ENCODE measurements at places on chromosomes 7 and 10.

DNA sequence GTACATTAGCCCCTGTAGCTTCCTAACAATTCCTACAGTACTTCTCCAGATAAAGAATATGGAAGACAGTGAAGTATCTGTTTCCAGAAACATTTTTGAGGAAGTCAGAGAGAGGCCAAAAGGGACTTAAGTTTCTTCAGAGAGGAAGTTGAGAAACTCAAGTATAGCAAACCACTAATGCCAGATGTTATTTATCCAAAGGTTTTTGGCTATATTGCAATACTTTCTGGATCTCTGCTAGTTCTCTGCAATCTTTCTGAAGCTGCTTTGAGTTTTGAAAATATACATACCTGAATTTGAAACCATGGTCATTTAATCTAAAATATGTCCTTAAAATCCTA lies 64.7 kb downstream of the BICC1 start:
- no peak for DNase-seq

- no peak for DNase-seq
Measured at GRCh38 chr7:121519548-121520521, 123.7 kb upstream of the FAM3C start.

- DNase-seq = no peak
Measured at GRCh38 chr7:10222976-10223375, 750.7 kb upstream of the PHF14 start.

- peak; percentile 74 for DNase-seq
Measured at GRCh38 chr7:74174606-74175082, 488 bp downstream of the EIF4H start.

GRCh38 chr10:129524936-129525335 lies 57.9 kb downstream of the MGMT start:
- DNase-seq = no peak

DNA sequence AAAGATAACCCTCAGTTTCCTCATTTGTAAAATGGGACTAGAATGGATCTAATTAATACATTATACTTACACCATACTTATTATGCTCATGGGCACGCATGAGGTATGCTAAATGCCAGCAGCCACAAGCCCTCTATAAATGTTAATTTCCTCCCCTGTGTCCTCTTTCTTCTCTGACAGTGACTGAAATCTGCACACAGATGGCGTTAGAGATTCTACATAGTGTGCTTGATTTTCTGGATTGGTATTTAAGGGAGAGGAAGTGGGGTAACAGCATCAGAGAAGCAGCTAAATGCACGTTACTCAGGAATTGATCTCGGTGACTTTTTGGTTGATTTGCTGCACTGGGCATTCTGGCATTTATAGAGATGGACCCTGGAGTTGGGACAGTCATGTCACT lies 568.5 kb downstream of the CALN1 start:
- DNase-seq = no peak

DNA sequence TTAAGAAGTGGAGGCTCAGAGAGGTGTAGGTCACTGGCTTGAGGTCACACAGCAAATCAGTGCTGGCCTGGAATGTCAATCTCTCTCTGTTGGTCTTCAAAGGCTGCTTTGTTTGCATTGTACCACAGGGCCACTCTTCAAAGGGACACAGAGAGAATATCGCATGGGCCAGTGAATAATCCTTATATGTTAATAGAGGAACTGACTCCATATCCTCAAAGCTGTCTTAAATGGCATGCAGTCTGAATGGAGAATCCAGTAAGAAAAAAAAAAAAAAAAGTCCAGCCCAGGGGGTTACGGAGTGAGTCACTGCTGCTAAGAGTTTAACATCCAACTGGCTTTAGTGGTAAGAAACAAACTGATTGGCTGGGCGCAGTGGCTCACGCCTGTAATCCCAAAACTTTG lies 54.1 kb downstream of the NRAP start:
- no peak for DNase-seq

GRCh38 chr10:124091646-124092249 lies 1.6 kb downstream of the CHST15 start:
- no peak for DNase-seq

GRCh38 chr10:11522821-11523245 lies 88.6 kb downstream of the USP6NL start:
- no peak for DNase-seq

- DNase-seq = no peak
Measured at GRCh38 chr10:24744946-24745345, 21.3 kb upstream of the ARHGAP21 start.

GRCh38 chr7:388961-389701 lies 99.2 kb downstream of the FOXL3 start:
- DNase-seq = peak; percentile 62

DNA sequence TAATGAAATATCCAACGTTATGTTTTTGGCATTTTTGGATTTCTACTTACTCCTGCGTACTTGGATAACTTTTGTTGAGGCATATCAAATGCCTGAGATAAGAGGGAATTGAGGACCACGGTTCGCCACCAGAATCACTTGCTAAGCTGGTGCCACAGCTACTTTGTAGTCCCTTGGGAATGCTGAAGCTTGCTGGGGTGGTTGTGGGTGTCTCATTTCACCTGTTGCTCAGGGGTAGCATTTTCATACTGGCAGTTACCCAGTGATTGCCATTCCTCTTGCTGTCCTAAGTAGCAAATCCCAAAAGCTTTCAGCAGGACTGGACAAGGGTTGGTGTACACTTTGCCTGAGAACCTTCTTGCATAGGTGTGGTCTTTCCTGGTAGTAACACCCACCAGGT lies 75.2 kb downstream of the CREB5 start:
- no peak for DNase-seq

- no peak for DNase-seq
Measured at GRCh38 chr10:32232378-32232777, 114.6 kb downstream of the EPC1 start.

- DNase-seq = no peak
Measured at GRCh38 chr7:117119192-117119924, 166.1 kb downstream of the ST7 start.

GRCh38 chr10:6123532-6123931 lies 34.7 kb downstream of the RBM17 start:
- no peak for DNase-seq

DNA sequence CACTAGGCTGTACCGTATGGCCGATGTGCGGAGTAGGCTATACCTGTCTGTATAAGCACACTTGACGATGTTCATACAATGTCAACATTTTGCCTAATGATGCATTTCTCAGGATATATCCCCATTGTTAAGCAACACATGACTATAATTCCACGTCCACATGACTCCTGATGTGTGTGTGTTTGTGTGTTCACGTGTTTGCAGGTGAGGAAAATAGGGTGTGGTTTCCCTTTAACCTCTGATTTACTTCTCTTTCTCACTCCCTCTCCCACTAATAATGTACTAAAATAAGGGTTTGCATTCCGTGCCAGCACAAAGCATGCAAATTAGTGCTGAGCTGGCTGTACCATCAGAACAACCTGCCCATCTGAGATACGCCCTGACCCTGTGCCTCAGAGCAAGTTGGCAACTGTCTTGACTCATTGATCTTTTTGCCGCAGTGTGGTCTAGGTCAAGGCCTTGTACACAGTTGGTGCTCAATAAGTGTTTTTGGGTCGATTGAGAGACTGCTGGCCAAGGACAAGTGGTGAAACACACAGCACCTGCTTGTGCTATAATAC lies 64.6 kb upstream of the DOCK1 start:
- no peak for DNase-seq

Data from type B pancreatic cell (in vitro differentiated cells).